ENCODE measurements at places on chromosomes 16 and 17.
A peak's percentile ranks its signal among the peaks of the same experiment; 100 is the strongest.

DNA sequence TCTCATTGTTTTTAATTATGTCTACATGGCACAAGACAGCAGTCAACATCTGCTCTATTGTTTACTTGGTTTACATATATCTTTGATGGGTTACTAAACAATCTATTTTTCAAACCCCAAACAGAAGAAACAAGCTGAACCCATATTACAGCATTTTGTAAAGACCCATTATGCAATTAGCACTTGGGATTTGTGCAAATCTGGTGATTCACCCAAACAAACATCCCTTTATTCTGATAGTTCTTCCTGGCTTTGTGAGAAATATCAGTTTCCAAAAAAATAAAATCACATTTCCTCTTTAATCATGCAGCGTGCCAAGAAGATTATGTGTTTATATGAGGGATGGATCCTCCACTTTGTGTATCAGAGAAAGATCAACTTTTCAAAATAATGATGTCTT lies 16.8 kb upstream of the RBFOX1 start:
- no peak for DNase-seq

DNA sequence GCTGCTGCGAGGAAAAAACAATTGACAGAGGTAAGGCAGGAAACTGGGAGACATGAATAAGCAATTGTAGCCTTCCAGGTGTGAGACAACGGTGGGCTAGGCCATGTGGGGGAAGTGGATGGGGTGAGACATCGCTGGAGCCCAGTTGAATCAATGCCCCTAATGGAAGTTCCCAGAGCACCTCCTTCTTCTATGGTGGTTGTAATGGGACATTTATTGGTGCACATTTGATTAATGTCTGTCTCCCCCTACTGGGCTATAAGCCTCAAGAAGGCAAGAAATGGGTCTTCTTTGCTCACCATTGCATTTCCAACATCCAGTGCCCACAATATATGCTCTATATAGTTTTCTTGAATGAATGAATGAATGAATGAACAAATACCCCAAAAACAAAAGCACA lies 22.7 kb upstream of the CD300E start:
- DNase-seq = no peak

- peak; percentile 95 for DNase-seq
Measured at GRCh38 chr17:16653367-16654041, at the start of gene ZNF624. ZNF624 (minus strand) TSS chr17:16653850.

GRCh38 chr16:86046667-86047270 lies 147.8 kb downstream of the IRF8 start:
- no peak for DNase-seq

- peak; percentile 73 for DNase-seq
Measured at GRCh38 chr16:89658221-89658879, 714 bp downstream of the SPATA33 start.

GRCh38 chr17:73610331-73610911 lies 33.8 kb downstream of the SDK2 start:
- no peak for DNase-seq

GRCh38 chr16:81846105-81846504 lies 67.0 kb downstream of the PLCG2 start:
- DNase-seq = no peak

DNA sequence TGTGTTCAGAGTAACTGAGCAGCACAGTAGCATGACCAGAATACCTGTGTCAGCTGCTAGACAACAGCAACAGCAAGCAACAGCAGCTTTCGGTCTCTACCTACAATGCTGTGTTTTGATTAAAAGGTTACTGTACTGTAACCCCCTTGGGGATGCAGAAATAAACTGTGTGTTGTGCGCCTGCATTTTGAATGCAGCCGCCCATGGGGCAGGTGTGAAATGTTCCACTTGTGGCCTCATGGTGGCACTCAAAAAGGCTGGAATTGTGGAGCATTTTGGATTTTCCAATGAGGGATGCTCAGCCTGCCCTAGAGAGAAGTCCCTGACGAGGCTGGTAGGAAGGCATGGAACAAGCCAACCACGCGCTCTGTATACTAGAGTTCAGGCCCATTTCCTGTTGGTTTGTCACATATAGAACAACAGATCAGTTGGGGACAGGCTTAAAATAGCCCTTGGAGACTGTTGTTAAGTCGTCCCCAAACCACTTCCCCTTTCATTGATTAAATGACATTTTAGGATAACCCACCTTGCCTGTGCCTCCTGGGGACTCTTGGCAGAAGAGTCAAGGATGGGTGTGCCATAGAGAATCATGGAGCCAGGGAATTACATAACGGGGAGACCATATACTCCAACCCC lies 27.1 kb downstream of the SCPEP1 start:
- DNase-seq = no peak

- DNase-seq = no peak
Measured at GRCh38 chr16:30741461-30741914, 6.7 kb upstream of the PHKG2 start.

GRCh38 chr17:50100480-50100883 lies 5.3 kb downstream of the PDK2 start:
- no peak for DNase-seq

GRCh38 chr17:40610359-40610758 lies 37.3 kb downstream of the SMARCE1 start:
- no peak for DNase-seq

DNA sequence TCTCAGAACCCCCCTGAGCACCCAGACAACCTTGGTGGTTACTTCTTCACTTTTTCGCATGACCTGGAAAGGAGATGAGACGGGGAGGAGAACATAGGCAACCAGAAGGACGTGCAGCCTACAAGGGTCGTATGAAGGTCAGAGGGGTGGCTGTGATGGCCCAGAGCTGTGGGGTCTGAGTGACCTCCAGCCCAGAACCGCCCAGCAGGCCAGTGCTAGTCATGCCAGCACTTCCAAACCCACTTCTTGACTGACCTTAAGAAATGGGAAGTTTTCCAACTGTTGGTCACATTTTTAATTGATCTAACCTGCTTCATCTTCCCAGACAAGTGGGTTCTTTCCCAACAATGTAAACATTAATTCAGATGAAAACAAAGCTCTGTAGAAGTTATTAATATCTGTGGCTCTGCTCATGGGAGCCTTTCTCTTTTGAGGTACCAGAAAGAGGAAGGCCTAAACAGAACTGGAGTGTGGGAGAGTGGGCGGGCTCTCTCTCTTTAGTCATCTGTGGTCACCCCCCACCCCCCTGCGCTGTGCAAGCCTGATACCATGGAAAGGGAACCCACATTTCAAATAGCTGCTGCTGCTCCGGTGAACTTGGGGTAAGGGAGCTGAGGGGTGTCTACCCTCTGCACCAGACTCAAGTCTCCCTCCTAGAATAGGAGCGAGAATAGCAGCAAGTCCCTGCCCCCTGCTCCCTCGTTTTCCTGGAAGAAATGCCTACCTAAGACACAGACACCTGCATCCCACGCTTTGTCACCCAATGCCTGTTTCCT lies 101.6 kb downstream of the RAB11FIP4 start:
- peak; percentile 90 for DNase-seq

DNA sequence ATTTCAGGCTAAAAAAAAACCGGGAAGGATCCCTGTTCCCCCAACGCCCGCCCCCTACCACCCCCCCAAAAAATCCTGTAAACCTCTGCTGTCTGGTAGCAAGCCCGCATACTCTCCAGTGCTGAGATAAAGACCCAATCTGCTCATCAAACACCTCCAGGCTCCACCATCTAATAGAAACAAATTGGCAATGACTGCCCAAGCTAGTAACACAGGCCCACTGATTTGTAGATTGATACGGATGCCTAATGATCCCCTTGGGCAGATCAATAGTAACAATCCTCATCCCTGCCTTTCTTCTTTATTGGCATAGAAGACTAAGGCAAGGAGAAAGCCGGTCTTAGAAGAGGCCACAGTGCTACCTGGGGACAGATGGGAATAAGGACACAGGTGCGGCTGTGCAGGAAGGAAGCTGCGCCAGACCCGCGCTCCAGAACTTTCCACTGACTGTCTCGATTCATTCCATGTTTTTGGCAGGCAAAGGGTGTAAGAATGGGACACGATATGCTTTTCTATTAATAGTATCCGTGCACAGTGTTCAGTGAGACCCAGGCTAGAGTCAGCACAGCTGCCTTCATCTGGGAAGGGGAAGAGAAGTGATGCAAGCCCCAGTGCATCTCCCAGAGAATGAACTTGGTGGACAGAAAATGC lies 407.6 kb upstream of the PSMD7 start:
- no peak for DNase-seq

DNA sequence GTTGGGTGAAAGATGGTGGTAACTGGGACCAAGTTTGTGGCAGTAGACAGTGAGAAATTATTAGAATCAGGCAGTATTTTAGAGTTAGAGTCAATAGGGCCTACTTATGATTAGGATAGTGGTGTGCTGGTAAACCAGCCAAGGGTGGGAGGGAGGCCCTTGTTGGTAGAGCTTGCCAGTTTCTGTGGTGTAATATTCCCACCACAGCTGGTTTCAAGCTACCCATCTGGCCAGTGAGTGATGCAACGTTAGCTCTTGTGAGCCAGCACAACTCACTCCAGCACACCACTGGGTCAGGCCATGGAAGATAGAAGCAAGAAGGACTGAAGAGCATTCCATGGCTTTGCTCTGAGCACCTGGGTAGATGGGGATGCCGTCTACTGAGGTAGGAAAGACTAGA lies 34.9 kb downstream of the GNAO1 start:
- no peak for DNase-seq

DNA sequence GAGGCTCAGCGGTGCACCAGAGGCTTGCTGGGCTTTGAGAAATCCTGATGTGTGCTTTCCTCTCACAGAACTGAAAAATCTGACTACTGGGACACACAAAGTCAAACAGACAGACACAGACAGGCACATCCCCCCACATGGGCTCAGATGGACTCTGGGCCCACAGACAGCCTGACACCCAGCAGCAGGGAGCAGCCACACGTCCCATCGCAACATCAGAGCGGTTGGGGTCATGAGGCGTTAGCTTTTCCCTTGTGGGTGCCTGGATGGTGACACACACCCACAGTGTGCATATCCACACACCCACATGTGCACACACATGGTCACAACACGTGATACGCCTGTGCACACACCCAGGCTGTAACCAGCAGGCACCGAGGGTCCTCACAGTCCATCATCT lies 6.3 kb downstream of the SPNS3 start:
- DNase-seq = no peak

DNA sequence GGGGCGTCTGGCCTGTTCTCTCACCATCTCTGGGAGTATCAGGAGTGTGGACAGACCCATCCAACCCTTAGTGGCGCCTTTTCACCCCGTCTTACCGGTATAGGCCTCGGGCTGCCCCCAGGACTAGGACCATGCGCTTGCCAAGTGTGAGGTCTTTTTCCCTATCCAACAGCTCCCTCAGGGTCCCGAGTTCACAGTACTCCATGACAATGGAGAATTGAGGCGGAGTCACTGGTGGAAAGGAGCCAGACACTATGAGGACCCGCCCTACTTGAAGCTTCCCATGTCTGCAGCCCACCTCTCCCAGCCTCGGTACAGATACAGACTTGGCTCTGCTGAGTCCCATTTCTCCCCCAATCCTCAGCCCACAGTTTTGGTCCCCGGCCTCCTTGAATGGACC lies 15.9 kb upstream of the RFWD3 start:
- DNase-seq = no peak

DNA sequence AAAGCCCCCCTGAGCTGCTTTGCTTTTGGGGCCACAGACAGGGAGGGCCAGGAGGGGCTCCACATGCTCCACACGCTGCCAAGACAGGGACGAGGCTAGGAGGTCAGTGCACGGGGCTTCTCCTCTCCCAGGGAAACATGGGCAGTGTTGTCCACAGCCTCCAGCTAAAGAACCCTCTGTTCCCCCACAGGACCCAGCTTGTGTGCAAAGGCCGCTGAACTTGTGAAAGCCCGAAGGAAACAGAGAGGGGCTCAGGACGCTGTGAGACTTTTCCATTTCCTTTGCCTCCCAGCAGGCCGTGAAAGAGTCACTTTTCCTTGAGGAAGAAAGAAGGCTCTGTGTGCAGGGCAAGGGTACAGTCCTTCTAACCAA lies 9.7 kb downstream of the CDRT4 start:
- DNase-seq = no peak

- DNase-seq = no peak
Measured at GRCh38 chr17:80613732-80614071, 69.1 kb downstream of the RPTOR start.

- no peak for DNase-seq
Measured at GRCh38 chr17:63631062-63631461, 8.8 kb downstream of the MAP3K3 start.

GRCh38 chr17:30605523-30605922 lies 128.3 kb downstream of the GOSR1 start:
- no peak for DNase-seq

- no peak for DNase-seq
Measured at GRCh38 chr17:65406552-65406951, 154.9 kb downstream of the AXIN2 start.

DNA sequence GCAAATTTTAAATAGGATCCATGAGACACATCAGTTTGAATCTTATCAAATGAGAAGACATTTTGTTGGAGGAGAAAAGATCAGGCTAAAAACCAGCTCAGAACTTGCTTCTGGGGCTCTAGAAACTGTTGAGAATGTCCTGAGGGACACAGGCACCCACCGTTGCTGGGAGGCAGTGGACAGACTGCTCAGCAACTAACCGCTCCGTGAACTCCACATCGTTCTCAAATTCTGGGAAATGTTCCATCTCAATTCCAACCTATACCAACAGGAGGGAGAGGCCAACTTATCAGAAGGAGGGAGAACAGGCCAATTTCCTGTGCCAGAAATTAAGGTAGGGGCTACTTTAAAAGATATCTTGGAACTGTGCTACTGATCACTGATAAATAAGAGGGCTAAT lies 8.3 kb downstream of the TAT start:
- DNase-seq = no peak
